A549 treated with GW870086 at 1 μM for 4 hours (cell line): ENCODE measurements at places on chromosomes 4 and X. TPM values are rescaled to one million over a fixed set of nuclear protein-coding genes. Genes with fewer than 3 reads are reported as not detected.

The PCDH19 gene
- 0.02 to 0.03 TPM (median 0.02 TPM) in 5 replicates for total RNA-seq

The PABPC5 gene
- total RNA-seq: 0.08 TPM in 1 of 5 replicates, not detected in the others

The TMEM31 gene
- not detected in 5 replicates for total RNA-seq

The TGIF2LX gene
- not detected in 5 replicates for total RNA-seq

The SORCS2 gene
- total RNA-seq: 2.5 to 5.0 TPM (median 4.7 TPM) in 5 replicates

The SCRG1 gene
- total RNA-seq: not detected in 5 replicates

The MID2 gene
- 7.2 to 9.8 TPM (median 8.4 TPM) in 5 replicates for total RNA-seq

The CYSLTR1 gene
- not detected in 5 replicates for total RNA-seq

The RENBP gene
- 0.09 to 0.29 TPM (median 0.14 TPM) in 4 of 5 replicates, not detected in the other for total RNA-seq

The GPM6B gene
- total RNA-seq: 0.08 to 0.14 TPM (median 0.14 TPM) in 3 of 5 replicates, not detected in the others

The CHRDL1 gene
- total RNA-seq: not detected in 5 replicates

The PIGA gene
- total RNA-seq: 5.9 to 9.6 TPM (median 8.1 TPM) in 5 replicates
